ENCODE measurements at places on chromosomes 6 and 20.

DNA sequence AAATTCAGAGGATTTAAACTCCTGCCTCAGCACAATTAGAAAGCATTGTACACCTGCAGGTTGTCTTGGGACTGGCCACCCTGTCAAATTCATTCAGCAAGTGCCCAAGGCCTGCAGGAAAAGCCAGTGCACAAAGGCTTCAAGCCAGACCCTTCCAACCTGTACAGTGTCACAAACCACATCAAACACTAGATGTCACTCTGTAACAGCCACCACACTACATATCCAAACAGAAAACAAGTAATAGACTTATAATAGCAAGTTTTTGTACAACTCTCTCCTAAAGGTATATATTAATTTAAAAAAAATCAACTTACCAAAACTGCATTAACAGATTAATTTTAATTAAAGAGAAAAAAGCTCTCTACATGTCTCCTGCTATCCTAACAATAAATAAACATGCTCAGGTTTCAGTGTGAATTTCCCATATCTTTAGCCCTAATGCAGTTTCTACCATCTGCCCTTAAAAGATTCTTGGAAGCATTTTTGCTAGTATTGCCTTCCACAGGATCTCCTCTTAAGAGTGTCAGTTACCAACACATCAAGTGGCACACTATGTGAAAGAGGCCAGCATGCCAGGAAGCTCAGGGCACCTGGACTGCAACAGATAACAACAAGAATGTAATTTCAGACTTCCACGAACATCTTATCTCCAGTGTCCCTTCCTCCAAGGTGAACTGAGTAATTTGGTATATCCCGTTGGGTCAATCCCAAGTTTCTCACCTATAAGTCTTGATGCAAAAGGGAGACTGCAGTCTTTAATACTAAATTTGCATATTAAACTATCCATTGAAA, 47.5 kb downstream of the RALGAPA2 start:
- DNase-seq, result no peak

GRCh38 chr6:63099772-63100459, 111.4 kb upstream of the FKBP1C start:
- no peak for DNase-seq

DNA sequence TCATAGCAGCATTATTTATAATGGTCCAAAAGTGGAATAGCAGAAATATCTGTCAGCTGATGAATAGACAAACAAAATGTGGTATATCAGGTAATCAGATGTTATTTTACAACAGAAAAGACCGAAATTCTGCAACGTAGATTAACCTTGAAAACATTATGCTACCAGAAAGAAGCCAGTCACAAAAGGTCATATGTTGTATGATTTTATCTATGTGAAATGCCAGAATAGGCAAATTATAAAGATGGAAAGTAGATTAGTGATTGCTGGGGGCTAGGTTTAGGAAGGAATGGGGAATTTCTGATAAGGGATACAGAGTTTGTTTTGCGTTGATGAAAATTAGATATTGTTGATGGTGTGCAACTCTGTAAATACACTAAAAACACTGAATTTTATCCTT, 165.0 kb upstream of the STMND1 start:
- no peak for DNase-seq

- DNase-seq, result no peak
Measured at GRCh38 chr20:389220-389619, 8.7 kb downstream of the TRIB3 start.

- DNase-seq, result peak; percentile 74
Measured at GRCh38 chr20:44217342-44218092, 6.9 kb upstream of the OSER1 start.

DNA sequence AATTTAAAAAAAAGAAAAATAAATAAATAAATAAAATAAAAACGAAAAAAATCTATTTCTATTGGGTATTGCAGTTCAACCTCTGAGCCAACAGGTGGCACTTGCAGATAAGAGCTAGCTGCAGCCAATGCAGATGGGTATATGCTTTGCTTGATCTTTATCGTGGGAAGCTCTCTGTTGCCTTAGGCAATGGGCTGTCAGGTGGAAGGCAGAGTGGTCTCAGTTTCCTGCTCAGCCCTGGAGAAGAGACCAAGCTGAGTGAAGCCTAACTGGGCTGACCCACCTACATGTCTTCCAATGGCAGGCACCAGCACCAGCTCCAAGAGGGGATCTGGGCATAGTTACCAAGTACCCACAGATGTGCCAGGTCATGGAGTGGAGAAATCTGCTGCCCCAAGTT, 95.0 kb downstream of the AK9 start:
- no peak for DNase-seq

GRCh38 chr6:17492350-17492749, 99.0 kb downstream of the CAP2 start:
- DNase-seq, result no peak

GRCh38 chr6:124903797-124904196, 58.4 kb upstream of the RNF217 start:
- DNase-seq, result no peak

- DNase-seq, result peak; percentile 52
Measured at GRCh38 chr6:33620158-33620855, 815 bp upstream of the ITPR3 start.

DNA sequence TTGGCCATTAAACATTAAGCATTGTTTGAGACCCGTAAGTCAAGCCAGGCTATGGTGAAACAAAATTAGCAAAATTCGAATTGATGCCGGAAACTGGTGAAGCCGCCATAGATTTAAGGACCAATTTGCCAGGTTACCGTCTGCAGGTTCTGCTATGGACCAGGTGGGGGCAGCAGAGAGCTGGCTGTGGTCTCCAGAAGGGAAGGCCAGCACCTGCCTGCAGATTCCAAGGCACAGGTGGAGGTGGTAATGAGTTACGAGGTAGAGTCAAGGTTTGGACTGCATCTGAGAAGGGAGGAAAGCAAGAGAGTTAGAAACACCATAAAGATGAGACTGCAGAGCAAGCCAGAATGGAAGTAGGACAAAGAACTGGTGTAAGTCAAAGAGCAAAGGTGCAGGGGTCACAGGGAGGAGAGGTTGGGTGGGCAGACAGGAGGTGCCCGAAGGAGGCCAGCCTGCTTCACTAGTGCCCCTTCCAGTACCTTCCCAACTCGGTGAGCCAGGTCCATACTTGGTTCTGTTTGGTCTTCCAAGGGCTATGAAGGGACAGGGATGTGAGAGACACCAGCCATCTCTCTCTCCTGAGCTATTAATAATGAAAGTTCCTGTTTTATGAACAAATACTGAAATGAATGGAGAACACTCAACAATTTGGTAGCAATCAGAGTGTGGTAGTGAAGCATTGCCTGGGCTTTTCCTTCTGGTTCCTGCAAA, 131.6 kb upstream of the ESR1 start:
- DNase-seq, result peak; percentile 56

DNA sequence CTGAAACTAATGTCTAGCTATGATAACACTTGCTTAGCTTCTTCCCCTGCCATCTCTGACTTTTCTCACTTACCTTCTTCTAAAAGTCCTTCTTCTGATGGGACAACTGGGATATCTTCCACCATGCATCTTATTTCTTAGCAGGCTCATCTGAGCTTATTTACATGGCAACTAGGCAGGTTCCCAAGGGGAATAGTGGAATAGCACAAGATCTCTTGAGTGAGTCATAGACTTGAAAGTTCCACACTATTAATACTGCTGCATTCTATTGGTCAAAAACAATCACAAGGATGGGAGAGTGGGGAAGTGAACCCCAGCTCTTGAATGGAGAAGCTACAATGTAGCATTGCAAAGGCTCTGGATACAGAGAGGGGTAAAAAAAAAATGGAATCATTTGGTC, 142.1 kb downstream of the HAO1 start:
- no peak for DNase-seq

GRCh38 chr6:154786144-154786868, 53.1 kb downstream of the SCAF8 start:
- no peak for DNase-seq

DNA sequence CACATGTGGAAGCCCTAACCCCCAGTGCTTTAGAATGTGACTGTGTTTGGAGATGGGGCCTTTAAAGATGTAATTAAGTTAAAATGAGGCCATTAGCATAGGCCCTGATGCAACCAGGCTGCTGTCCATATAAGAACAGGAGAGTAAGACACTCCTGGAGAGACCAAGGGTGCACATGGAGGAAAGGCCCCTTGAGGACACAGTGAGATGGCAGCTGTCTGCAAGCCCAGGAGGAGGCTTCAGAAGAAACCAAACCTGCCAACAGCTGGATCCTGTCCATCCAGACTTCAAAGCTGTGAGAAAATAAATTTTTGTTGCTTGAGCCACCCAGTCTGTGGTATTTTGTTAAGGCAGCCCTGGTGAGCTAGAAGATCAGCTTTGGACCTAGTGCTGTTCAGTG, 16.8 kb upstream of the SNRPB2 start:
- no peak for DNase-seq

DNA sequence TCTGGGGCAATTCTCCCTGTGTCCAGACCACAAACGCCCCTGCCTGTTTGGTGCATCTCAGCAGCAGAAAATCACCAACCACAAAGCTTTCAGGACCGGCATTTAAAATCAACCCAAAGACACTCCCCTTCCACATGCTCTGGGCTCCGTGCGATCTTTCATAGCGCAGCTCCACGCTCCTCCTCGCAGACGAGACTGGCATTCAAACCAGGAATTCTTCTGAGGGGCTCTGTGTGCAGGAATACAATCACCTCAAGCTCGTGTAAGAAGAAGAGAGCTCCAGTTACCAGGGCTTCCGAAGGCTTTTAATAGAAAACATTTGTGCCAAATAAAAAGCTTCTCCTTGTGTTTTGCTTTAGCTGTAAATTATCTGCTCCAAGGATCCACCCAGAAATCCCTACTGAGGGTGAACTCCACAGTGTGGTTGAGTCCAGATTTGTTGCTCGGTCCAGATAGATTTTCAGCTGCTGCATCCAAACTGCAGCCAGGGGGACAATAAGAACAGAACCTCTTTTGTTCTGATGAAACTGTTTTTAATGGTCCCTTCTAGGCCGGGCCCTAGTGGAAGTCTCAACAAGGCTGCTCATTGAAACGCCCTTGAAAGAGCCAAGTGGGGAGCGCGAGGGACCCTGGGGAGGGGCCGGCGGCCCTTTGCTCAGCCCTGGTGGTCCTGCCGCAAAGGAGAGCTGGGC, 16.4 kb upstream of the BMP7 start:
- DNase-seq, result no peak

DNA sequence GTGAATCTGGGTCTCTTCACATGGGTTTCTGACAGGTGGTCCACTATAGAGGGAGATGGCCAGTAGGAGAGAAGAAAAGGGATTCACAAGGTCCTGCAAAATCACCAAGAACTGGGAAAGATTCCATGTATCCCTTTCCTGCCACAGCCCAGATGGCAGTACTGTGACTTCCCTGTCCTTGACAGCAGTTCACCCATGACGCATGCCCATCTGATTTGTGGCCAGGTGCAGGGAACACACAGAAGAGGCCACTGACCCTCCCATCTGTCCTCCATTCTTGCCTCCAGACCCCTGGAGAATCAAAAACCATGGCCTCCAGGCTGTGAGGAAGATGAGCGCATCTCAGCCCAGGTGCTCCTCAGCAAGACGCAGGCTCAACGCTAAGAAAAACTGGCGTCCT, 183.1 kb upstream of the RREB1 start:
- DNase-seq, result no peak

GRCh38 chr20:53975761-53976160, 94.6 kb downstream of the BCAS1 start:
- DNase-seq, result no peak

DNA sequence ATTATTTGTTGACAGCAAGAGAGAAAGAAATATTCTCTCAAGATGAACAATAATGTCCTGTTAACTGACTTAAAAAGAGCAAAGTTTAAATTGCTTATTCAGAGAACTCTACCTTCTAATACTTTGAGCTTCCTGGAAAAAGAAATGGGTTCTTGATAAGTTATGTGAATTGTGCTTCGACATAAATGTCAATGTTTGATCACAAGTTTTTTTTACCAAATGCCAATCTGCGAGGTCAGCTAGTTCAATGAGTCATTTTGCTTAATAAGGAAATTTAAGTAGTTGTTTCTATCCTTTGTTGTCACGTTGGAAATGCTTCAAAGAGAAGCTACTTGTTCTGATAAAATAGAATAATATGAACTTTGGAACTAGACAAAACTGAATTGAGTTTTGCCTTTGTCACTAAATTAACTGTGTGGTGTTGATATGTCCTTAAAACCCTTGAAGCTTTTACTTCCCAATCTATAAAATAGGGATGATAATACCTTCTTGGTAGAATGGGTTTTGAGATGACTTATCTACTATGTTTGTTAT, 642.1 kb upstream of the FLRT3 start:
- no peak for DNase-seq

- no peak for DNase-seq
Measured at GRCh38 chr6:167998215-167998614, 744 bp downstream of the KIF25 start.

GRCh38 chr20:3156811-3157619, 2.6 kb downstream of the FASTKD5 start:
- DNase-seq, result no peak

- DNase-seq, result no peak
Measured at GRCh38 chr6:30618270-30618797, 694 bp downstream of the MRPS18B start.

DNA sequence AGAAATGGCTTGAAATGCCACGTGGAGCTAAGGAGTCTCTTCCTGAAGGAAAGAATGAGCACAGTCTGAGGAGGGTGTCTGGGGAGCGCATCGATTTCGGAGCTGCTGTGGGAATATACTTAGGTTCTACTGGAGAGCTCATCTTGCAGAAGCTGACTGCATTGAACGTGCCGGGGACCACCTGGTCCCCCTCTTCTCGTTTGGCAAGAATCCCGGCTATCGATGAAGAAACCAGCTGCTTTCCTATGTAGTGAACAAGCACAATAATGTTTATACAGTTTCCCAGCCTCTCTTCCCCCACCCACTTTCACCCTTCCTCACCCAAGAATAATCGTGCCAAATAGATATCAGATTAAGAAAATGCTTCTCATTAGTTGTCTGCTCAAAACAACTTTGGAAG, 242.5 kb downstream of the PACRG start:
- DNase-seq, result no peak

GRCh38 chr6:7649037-7649810, 59.2 kb downstream of the SNRNP48 start:
- no peak for DNase-seq

- no peak for DNase-seq
Measured at GRCh38 chr6:142324111-142324510, 22.3 kb downstream of the ADGRG6 start.

GRCh38 chr6:27558028-27558724, 85.3 kb upstream of the ZNF184 start:
- DNase-seq, result no peak
